ENCODE measurements at places on chromosomes 5 and 9. TPM values are rescaled to one million over a fixed set of nuclear protein-coding genes. Genes with fewer than 3 reads are reported as not detected.

The RIGI gene
- total RNA-seq = 18.0 TPM

DNA sequence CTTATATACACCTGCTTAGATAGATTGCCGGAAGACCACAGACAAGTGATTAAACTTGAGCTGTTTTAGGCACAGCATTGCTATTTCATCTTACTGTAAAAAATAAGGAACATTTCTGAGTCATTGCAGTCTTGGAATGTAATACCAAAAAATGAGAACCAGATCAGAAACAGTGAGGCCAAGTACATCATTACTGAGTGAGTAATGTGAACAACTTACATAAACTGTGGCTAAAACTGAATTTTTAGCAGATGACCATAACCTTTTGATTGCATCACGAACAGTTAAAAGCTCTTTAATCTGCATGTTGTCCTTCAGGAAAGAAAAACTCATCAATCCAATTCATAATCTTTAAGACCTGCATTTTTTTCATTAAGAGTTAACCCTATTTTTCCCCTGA is 157.1 kb upstream of the FGF10 start:
- DNase-seq = peak; percentile 2

DNA sequence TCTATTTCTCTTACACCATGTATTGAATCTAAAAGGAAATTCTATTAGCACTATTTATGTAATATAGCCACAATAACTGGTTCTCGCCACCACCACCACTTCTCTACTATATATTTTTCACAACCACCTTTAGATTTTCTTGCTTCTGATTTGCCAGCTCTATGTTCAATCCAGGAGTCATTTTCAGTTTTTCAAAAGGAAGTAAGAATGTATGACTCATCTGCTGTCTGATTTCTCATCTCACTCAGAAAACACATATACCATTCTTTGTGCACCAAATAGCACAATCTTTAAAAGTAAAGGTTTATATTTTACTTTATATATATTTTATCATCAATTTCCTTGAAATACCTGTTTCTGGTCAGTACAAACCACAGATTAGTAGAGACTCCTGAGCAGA is 1127.5 kb downstream of the TAF11L14 start:
- no peak for DNase-seq

GRCh38 chr9:14056316-14056861 is 257.6 kb downstream of the NFIB start:
- peak; percentile 8 for DNase-seq

DNA sequence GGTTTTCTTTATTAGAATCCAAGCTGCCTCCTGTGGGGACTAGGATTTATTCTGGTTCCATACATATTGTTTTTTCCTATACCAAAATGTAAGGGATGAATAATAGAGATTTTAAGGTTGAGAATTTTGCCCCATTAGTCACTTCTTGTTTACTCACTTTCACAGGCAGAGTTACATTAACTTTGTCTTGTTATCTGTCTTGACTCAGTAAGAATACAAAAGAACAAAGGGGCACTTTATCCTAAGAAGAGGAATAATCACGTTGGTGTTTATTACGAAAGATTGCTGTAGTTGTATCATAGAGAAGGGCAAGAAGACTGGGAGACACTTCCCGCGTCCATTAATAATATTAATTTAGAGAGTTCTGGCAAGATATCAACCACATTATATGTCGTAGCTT is 599.7 kb upstream of the FTMT start:
- DNase-seq = no peak

GRCh38 chr5:98314292-98314691 is 459.2 kb upstream of the RGMB start:
- peak; percentile 51 for DNase-seq

DNA sequence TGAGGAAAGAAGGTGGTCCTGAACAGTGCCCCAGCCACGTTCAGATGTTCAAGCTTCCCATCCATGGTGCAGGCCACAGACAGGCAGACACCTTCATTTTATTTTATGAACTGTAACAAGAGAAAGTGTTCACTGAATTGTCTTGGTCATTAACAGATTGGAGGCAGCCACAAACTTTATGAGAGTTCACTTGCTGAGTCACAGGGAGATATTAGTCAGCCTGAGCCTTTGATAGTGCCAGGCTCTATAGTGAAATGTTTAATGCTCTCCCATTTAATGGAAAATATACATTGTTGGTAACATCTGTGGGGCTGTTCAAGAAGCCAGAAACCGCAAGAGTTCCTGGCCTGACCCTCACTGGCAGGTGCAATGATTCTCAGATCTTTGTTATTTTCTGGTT is 237.0 kb downstream of the TENT4A start:
- no peak for DNase-seq

DNA sequence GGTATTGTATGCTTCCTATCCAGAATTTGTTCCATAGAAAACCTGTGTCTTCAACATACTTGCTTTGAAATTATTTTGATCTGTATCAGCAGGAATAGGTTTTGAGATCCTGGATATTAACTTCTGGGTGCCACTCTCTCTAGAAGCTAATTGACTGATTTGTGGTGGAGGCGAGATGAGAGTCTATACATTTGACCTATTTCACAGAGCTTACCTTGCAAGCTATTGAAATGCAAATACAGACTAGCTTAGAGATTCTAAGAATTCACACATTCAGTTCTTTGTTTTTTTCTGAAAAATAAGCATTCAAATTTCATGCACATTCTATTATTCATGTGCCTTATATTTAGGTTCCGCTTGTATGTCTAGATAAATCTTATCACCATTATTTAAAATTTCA is 246.3 kb downstream of the MAST4 start:
- DNase-seq = no peak

The FOXD4L6 gene
- total RNA-seq = not detected

DNA sequence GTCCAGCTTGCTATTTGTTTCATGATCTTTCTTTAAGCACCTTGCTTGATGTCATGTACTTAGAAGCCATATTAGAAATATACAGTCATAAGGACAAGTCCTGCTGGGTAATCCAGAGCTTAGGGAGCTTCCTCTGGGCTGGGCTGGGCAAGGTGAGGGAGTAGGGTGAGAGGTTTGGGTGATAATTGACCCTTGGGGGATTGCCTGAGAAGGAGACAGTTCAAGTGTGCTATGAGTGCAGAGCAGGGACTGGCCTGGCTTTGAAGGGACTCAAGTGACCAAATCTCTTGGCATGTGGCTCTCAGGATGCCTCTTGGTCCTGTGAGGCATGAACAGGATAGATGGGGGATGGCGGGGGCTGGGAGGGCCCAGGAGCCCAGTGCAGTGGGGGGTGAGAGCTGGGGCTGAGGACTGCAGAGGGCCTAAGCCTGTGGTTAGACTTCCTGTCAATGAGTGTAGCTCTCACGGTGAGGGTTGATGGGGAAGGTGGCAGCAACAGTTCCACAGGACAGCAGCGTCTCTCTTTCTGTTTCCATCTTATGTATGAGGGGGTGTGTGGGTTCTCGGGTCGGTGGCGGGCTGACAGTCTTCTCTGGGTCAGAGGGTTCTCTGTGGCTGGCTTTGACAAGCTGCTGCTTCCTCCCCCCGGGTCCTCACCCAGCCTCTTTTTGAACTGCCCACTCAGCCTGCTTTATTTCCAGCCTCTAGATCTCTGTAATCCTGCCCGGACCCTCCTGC is 53.5 kb downstream of the RGS3 start:
- DNase-seq = no peak

DNA sequence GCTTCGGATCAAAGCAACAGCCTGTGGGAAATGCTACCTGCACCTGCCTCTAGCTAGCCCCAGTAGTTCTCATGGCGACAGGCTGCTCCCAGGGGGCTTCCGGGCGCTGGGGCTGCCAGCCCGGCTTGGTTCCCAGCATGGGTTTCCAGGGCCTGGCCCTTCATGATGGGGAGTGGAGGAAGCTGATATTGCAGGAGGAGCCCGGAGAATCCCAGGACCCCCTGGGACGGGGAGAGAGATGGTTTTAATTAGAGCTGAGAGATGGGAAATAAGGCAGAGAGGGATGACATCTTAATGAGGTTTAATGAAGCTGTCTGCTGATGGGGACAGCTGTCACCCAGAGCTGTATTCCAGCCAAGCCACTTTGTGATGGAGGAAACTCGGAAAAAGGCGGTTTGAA is 78.6 kb downstream of the CFAP77 start:
- DNase-seq = no peak

Data from myocyte (in vitro differentiated cells).